Endothelial cell of umbilical vein (primary cell): ENCODE measurements at places on chromosomes 2 and 18. TPM values are rescaled to one million over a fixed set of nuclear protein-coding genes. Genes with fewer than 3 reads are reported as not detected.
A peak's percentile ranks its signal among the peaks of the same experiment; 100 is the strongest.

- peak; percentile 95 for DNase-seq
- H3K4me1 ChIP-seq = peaks cover 20% of the 10 kb centered on the region
- peaks cover under 1% of the 10 kb centered on the region for H3K36me3 ChIP-seq
These were observed 24.1 kb downstream of the PLCD4 start for GRCh38 chr2:218631837-218632236.

DNA sequence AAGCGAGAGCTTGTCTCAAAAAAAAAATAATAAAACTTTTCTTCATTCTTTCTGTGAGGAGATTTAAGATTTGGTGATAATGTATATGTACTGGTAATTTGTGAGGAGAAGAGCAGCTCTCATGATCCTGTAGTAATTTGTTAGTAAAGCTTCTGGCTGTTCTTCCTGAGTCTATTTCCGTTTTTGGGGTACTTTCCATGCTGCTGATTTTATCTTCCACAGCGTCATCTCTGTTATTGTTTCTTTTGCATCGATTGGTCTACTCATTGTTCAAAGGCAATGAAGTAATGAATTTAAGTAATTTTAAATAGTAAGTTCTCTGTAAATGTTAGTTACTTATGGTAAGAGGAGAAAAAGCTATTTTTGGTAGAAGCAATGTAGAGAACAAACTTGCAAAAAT is 12.0 kb downstream of the NDUFAF7 start:
- no peaks in the 10 kb centered on the region for H3K27me3 ChIP-seq
- DNase-seq = peak; percentile 82
- peak overlapping the region; percentile 4 for H3K27ac ChIP-seq
- H3K4me1 ChIP-seq = peaks cover 6% of the 10 kb centered on the region
- no peak overlapping the region for H3K4me3 ChIP-seq
- peaks cover 16% of the 10 kb centered on the region for H3K36me3 ChIP-seq

- no peak for DNase-seq
- H3K36me3 ChIP-seq = no peaks in the 10 kb centered on the region
These were observed 62.5 kb upstream of the SMAD7 start for GRCh38 chr18:49013291-49013691.

DNA sequence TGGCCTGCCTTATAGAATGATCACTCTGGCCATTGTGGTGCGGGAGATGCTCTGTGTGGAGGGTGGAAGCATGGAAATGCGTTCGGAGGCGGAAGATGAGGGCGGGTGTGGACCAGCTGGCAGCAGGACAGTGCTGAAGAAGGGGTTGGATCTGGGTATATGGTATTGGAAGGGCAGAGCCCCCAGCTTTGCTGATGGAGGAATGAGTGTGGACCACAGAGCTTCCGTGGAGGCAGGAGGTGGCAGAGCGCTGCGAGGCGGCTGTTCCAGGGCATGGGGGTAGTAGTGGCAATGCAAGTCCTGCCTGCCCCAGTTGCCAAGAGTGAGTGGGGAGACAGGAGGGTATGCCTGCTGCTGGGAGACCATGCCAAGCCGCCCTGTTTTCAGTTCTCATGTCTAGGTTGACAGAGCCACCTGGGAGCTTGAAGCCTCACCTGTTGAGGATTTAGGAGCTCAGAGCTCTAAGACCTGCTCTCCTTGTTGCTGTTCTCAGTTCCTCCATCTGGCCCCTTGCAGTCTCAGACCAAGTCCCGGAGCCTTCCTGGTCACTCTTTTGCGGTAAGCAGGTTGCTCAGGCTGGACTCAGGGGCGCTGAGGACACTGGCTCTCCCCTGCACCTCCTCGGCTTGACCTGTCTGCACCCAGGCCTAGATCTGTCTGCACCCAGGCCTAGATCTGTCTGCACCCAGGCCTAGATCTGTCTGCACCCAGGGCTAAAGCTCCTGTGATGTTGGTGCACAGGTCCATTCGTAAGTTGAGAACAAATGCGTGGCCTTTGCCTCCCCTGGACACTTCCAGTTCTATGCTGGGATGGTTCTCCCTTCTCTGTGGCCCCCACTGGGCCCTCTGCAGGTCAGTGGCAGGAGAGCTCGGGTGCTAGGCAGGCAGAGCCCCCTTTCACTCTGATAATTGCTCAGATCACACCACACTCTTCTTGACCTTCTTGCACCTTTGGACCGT is 290.5 kb upstream of the HS6ST1 start:
- H3K4me3 ChIP-seq = no peak overlapping the region
- no peaks in the 10 kb centered on the region for H3K36me3 ChIP-seq
- H3K4me1 ChIP-seq = no peaks in the 10 kb centered on the region

DNA sequence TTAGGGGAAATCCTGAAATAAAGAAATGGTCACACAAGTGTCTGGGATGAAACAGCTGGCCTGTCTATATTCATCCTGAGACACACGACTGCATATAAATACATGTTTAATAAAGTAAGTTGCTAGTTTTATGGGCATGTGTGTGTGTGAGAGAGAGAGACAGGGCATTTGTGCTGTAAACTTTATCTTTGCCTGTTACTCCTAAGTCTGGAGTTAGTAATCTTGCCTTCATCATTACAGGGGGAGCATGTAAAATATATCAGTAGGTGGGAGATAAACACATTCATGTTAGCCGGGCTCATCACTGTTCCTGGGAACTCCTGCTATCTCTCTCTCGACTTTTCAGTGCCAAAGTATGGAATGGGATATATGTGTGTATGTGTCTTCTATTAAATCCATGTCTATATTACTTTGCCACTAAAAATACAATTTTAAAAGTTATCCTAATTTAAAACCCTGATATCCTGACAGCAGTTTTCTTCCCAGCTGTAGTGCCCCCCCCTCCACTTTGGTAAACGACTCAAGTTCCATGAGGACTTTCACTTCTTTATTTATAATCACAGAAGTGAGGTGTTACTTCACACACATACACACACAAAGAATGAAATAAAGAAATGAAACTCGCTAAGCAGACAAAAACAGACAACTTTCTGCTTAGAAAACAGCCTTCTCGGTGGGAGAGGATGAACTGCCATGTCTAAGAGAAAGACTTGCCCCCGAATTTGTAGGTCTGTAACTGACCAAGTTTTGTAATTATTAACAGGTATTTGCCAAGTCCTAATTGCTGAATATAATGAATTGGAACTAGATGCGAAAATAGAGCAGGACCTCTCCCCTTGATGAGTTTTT is 947 bp downstream of the ZEB2 start:
- peak overlapping the region; percentile 97 for H3K27ac ChIP-seq
- peaks cover 59% of the 10 kb centered on the region for H3K4me1 ChIP-seq
- no peaks in the 10 kb centered on the region for H3K27me3 ChIP-seq
- H3K4me3 ChIP-seq = peak overlapping the region; percentile 89
- peak; percentile 56 for DNase-seq
- H3K36me3 ChIP-seq = no peaks in the 10 kb centered on the region

GRCh38 chr2:207281436-207281835 is 115.7 kb upstream of the KLF7 start:
- H3K4me1 ChIP-seq = peaks cover 8% of the 10 kb centered on the region
- no peak overlapping the region for H3K4me3 ChIP-seq
- no peaks in the 10 kb centered on the region for H3K27me3 ChIP-seq
- H3K27ac ChIP-seq = no peak overlapping the region
- no peaks in the 10 kb centered on the region for H3K36me3 ChIP-seq

GRCh38 chr18:13446024-13446423 is 227.5 kb downstream of the LDLRAD4 start:
- H3K27ac ChIP-seq = no peak overlapping the region
- H3K4me3 ChIP-seq = no peak overlapping the region
- no peaks in the 10 kb centered on the region for H3K27me3 ChIP-seq
- no peak for DNase-seq

DNA sequence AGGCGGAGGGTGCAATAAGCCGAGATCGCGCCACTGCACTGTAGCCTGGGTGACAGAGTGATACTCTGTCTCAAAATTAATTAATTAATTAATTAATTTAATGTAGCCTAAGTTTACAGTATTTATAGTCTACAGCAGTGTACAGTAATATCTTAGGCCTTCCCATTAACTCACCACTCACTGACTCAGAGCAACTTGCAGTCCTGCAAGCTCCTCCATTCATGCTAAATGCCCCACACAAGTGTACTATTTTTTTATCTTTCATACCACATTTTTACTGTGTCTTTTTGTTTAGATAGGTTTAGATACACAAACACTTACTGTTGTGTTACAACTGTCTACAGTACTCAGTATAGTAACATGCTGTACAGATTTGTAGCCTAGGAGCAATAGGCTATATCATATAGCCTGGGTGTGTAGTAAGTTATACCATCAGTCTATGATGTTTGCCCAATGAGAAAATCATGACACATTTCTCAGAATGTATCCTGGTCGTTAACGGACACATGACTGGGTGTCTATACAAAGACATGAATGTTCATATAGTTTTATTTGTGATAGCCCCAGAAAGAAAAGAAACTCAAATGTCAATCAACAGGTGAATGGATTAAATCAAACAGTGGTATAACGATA is 15.8 kb upstream of the RNU2-63P start:
- no peak overlapping the region for H3K4me3 ChIP-seq
- no peak for DNase-seq
- H3K36me3 ChIP-seq = peaks cover 10% of the 10 kb centered on the region
- no peaks in the 10 kb centered on the region for H3K4me1 ChIP-seq
- no peak overlapping the region for H3K27ac ChIP-seq

DNA sequence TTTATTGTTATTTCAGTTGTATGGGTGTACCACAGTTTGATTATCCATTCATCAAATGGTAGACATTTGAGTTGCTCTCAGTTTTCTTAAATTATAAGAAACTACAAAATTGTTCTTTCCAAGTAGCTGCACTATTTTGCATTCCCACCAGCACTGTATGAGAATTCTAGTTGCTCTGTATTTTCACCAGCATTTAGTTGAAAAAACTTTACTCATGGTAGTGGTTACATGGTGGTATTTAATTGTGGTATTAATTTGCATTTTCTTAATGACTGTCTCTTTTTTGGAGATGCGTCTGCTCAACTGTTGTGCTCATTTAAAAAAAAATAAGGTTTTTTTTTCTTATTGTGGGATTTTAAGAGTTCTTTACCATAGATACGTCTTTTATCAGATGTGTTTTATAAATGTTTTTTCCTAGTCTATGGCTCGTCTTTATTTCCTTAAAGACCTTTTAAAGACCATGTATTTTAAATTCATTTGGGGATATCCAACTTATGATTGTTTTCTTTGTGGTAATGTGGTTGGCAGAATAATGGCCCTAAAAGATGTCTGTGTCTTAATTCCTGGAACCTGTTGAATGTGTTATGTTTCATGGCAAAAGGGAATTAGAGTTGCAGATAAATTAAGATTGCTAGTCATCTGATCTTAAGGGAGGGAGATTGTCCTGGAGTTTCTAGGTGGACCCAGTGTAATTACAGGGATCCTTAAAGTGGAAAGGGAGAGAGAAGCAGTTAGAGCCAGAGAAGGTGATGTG is 37.4 kb downstream of the UBE2F start:
- no peak for DNase-seq
- H3K27ac ChIP-seq = no peak overlapping the region
- H3K4me3 ChIP-seq = no peak overlapping the region

DNA sequence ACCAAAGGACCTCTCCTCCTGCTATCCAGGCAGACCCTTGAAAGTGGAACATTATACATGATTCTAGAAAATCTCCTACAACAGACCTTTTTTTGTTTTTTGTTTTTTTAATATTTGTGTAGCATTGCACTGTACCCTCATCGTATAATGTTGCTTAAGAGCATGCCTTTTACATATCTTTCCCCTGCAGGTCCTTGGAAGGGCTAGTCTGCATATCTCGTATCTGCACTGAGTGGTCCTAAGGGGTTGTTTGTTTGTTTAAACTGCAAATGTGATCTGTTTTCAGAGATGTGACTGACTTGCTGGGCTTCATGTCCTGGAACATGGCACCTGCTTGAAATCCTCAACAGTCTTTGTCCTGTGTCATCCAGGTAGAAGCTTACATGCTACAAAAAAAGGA is 204.1 kb downstream of the FAM210A start:
- no peaks in the 10 kb centered on the region for H3K36me3 ChIP-seq
- no peak overlapping the region for H3K27ac ChIP-seq
- no peaks in the 10 kb centered on the region for H3K4me1 ChIP-seq
- no peak overlapping the region for H3K4me3 ChIP-seq
- no peak for DNase-seq

- no peaks in the 10 kb centered on the region for H3K36me3 ChIP-seq
- no peak overlapping the region for H3K4me3 ChIP-seq
- no peak overlapping the region for H3K27ac ChIP-seq
- H3K4me1 ChIP-seq = peaks cover 16% of the 10 kb centered on the region
These were observed 21.9 kb upstream of the PAX3 start for GRCh38 chr2:222320436-222321395.

- H3K4me1 ChIP-seq = peaks cover 32% of the 10 kb centered on the region
- no peak overlapping the region for H3K27ac ChIP-seq
- H3K27me3 ChIP-seq = no peaks in the 10 kb centered on the region
- no peaks in the 10 kb centered on the region for H3K36me3 ChIP-seq
- H3K4me3 ChIP-seq = no peak overlapping the region
- peak; percentile 4 for DNase-seq
These were observed 10.2 kb downstream of the ACKR3 start for GRCh38 chr2:236579746-236580315.

- no peak for DNase-seq
- no peaks in the 10 kb centered on the region for H3K36me3 ChIP-seq
- H3K4me1 ChIP-seq = peaks cover 2% of the 10 kb centered on the region
- H3K27ac ChIP-seq = no peak overlapping the region
These were observed 37.1 kb downstream of the SLC25A52 start for GRCh38 chr18:31723639-31723989.

The POMC gene
- 0.69 and 2.7 TPM in 2 replicates for total RNA-seq

- peaks cover 9% of the 10 kb centered on the region for H3K4me1 ChIP-seq
- H3K27me3 ChIP-seq = no peaks in the 10 kb centered on the region
- DNase-seq = peak; percentile 81
These were observed 47.3 kb upstream of the NDUFV2 start for GRCh38 chr18:9055185-9055584.

The CCDC85A gene
- 10.4 and 16.9 TPM in 2 replicates for total RNA-seq

The SERPINB7 gene
- not detected in 2 replicates for total RNA-seq

DNA sequence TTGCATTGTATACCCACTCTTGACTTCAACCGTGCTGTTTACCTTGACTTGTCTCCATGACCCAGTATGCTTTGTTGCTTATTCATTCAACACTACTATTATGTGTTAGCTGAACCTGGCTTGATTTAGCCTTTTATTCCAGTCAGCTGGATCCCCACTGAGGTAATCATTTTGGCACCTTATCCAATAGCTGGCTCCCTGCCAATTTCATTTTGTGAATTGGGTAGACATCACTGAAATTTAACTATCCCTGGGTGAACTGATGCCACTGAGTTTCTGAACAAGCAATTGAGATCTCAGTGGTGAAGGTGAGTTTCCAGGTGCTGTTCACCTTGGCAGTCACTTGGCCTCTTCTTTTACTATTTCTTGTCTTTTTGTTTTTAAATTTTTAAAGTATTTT is 584.3 kb downstream of the ADCYAP1 start:
- H3K27ac ChIP-seq = no peak overlapping the region
- no peaks in the 10 kb centered on the region for H3K4me1 ChIP-seq
- no peak for DNase-seq
- no peaks in the 10 kb centered on the region for H3K27me3 ChIP-seq

The NEB gene
- 1.8 and 3.6 TPM in 2 replicates for total RNA-seq

GRCh38 chr18:75723521-75724340 is 296.2 kb upstream of the SMIM21 start:
- DNase-seq = no peak
- no peaks in the 10 kb centered on the region for H3K4me1 ChIP-seq
- H3K27me3 ChIP-seq = no peaks in the 10 kb centered on the region
- no peaks in the 10 kb centered on the region for H3K36me3 ChIP-seq

The OTOS gene
- not detected in 2 replicates for total RNA-seq
